NCI-H2171 treated with DMSO at 0.1 percent for 48 hours (cell line): ENCODE measurements at places on chromosomes 7 and 10.

DNA sequence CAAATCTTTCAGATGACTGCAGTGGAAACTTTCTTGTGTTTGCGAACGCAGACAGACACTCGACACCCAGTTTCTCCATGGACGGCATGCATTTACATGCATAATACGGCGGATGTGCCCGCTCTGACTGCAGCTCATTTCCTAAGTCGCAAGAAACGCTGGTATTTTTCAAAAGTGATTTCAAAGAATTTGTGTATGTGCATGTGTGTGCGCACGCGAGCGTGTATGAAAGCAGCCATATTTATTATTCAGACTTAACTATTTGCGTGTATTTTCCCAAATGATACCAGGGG lies 436.5 kb upstream of the MGMT start:
- DNase-seq, result no peak

DNA sequence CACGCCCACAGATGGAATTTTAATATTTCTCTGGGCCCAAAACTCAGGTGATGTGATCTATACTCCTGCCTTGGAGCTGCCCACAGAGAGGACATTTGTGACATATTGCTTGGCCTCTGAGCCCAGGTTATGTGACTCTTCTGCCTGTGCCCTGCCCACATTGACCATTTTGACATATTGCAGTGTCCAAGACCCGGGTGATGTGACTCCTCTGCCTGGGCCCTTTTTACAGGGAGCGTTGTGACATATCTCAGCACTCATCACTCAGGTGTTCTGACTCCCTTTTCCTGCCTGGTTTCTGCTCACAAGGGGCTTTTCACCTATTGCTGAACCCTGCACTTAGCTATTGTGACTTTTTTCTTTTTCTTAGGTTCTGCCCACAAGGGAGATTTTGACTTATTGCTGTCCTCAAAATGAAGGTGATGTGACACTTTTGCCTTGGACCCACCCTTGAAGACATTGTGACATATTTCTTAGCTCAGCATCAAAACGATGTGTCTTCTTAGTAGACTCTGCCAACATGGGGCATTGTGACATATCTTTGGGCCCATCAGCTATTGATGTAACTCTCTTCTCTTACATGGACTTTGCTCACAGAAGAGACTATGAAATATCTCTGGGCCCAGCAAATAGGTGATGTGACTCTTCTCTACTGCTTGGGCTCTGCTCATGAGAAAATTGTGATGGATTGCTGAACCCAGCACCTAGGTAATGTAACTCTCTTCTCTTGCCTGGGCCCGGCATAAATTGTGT lies 11.0 kb upstream of the ZNF107 start:
- DNase-seq, result no peak

- DNase-seq, result peak; percentile 75
Observed at GRCh38 chr7:149147072-149147751, at the start of gene ZNF398. ZNF398 (plus strand) TSS chr7:149147453; CDS start chr7:149147743, 290 bp downstream.

GRCh38 chr10:52020702-52021101 lies 293.4 kb upstream of the DKK1 start:
- no peak for DNase-seq

DNA sequence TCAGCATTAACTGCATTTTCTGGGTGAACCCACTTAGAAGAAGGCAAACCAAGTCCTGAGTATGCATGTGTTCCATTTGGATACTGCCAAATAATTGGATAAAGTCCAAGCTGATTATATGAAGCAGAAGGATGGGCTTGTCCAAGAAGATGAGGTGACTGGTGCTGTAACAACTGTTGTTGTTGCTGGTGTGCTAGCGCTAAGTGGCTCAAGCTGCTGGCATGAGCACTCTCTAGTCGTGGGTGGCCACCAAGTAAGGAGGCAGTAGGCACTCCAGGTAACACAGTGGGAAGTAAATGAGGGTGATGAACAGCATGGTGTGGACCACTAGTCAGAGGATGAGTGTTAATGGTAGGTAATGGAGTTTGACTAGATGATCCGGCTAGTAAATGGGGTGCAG lies 80.4 kb downstream of the NRBF2 start:
- DNase-seq, result peak; percentile 22

DNA sequence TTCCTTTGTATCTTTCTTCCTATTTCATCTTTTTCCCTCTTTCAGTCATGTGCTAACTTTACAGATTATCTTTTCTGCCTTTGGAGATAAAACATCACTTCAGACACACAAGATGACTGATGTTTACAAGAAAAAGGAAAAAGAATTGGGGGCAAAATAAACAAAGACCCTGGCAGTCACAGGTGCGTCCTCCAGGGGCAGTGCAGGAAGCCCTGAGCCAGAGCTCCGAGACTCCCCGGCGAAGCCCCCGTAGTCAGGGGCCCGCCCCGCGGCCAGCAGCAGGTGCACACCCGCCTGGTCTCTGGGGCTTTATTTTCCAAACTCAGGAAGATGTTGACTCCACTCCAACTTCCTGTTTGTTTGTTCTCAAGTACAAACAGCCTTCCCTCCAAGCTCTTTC lies 10.2 kb downstream of the STK32C start:
- peak; percentile 2 for DNase-seq

DNA sequence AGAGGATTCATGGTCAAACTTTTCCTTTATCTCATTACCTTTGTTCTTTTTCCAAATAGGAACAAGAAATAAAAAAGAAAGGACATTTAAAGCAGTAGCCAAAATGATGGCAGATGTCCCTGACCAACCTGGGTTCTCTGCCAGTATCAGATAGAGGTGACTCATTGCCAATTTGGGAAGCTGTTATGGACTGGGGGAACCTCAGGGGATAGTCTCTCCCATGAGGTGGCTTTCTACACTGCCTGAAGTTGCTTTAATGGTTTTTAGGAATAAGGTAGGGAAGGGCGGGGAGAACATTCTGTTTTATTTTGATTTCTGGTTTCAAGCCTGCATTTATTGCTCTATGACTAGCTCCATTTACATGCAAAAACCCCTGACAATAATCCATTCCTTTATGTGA lies 457.9 kb upstream of the TPK1 start:
- DNase-seq, result peak; percentile 74

DNA sequence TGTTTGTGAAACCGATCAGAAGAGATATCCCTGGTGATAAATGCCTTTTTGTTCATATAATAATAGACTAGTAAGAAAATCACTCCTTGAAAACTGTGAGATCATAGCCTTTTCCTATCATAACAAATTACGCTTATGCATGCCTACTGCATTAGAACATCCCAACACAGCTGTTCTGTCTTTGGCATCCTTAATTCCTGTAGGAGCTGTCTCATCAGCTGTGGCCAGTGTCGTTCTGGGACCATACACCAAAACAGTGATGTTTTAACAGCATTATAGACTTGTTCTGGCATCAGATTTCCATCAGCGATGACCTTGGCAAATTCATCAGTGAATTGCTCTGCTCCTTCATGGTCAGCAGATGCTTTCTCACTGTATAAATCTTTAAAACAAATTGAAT lies 423.6 kb upstream of the LRGUK start:
- DNase-seq, result no peak

- DNase-seq, result no peak
Observed at GRCh38 chr10:49457686-49458085, 61.8 kb upstream of the DRGX start.

DNA sequence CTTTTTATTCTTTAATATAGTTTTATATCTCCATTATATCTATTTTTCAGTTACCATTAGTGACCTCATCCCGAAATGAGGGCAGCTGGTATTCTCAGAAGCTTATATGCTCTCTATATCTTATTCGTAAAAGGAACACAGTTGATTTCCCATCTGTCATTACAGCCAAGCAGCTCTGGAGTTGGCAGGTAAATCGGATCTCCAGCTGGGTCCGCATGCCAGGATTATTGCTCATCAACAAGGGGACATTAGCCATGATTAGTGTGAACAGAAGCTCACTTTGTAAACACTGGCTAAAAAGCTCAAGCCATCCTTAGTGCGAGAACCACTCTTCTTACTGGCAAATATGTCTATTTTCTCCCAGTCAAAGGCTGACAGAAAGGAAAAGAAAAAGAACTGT lies 180.3 kb downstream of the NPSR1 start:
- peak; percentile 80 for DNase-seq

DNA sequence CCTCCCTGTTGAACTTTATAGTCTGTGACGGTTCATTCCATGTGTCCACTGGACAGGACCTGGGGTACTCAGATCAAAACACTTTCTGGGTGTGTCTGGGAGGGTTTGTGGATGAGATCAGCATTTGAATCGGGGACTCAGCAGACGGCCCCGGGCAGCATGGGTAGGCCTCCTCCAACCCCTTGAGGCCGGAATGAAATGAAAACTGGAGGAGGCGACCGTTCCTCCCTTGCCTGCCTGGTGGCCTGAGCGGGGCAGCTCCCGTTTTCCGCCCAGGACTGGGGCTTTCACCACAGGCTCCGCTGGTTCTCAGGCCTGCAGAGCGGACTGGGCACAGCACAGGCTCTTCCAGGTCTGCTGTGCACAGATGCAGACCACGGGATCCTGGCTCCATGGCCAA lies 247.7 kb downstream of the MAD1L1 start:
- no peak for DNase-seq

DNA sequence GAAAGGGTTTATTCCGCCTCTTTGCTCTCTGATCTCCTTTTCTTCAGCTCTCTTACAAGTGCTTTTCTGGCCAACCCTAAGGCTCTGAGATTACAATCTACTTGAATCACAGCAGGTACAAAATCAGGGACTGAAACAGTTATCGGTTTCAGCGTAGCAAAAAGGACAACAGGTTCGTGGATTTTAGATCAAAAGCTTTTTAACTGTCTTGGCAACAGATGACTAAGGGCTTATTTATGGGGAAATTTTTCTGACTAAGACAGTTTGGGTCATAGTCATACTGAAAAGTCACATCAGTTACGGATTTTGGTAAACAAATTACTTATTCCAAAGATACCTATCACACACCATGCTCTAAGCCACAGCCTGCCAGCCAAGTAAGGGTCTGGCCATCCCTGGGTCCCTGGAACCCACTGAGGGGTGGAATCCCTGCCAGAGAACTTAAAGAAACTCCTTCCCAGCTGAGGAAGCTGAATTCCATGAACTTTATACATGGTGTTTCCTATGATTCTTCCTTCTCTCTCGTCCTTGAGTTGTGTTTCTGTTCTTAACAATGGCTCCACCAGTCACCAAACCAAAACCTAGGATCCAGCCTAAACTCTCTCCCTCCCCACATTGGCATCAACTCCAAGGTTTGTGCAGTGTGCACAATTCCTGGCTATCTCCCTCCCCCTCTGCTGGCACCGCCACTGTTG lies 169.3 kb downstream of the FAM107B start:
- no peak for DNase-seq

DNA sequence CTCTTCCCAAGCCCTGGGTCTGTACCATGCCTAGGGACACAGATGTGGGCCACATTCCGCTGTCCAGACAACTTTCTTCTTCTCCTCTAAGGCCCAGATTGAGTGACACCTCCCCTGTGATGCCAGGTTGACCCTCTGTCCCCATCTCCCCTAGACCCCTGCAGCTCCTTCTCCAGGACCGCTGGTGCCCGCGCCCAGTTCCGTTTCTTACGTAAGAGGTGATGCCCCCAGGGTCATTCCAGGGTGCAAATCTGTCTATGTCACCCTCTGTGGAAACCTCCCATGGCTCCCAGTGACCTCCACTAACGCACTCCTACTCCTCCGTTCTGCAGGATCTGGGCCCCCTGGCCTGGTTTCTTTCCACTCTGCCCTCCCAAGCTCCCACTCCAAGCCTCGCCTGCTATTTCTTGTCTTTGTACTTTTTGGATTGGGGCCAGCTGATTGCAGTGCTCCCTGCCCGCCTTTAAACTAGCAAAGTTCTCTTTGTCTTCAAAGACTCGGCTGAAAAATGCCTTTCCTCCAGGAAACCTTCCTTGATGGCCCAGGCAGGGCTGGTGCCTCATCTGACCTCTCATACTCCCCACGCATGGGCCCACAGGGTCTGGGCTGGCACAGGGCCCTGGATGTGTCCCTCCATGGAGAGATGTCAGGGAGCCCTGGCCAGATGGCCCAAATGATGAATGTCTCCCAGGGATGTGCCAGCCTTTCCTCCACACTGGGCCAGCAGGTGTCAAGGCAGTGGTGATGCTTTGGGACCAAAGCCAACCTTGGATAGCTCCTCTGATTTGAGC lies 21.3 kb upstream of the ELN start:
- peak; percentile 53 for DNase-seq

DNA sequence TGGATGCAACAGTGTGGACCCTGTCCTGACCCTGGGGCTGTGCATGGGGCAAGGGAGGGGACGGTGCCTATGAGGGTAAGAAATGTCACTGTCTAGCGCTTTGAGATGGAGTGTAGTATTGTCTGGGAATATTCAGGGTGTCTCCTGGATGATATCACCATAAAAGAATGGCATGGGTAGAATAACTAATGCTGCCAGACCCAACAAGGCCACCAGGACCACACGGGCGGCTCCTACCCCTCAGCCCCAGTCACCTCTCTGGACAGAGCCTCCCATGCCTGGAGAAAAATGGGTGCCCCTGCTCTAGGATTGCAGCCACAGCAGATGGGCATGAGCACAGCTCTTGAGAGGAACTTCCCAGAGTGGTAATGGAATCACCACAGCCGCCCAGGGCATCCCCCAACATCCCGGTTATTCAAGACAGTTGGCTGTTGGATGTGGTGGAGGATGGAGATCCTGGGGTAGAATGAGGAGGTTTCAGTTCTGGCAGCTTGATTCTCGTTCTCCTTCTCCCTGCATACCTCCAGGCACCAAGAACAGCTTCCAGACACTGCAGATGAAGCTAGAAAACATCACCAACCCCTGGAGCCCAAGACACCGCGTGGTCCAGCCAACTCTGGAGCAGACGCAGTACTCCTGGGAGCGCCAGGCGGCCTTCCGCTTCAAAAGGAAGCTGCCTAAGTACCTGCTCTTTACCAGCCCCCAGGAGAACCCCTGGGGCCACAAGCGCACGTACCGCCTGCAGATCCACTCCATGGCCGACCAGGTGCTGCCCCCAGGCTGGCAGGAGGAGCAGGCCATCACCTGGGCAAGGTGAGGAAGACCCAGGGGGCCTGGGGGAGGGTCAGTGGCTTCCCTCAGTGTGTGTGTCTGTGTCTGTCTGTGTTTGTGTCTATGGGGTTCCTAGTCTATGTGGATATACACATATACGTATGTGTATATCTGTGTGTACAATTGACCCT lies 6.2 kb downstream of the AOC1 start:
- DNase-seq, result no peak

DNA sequence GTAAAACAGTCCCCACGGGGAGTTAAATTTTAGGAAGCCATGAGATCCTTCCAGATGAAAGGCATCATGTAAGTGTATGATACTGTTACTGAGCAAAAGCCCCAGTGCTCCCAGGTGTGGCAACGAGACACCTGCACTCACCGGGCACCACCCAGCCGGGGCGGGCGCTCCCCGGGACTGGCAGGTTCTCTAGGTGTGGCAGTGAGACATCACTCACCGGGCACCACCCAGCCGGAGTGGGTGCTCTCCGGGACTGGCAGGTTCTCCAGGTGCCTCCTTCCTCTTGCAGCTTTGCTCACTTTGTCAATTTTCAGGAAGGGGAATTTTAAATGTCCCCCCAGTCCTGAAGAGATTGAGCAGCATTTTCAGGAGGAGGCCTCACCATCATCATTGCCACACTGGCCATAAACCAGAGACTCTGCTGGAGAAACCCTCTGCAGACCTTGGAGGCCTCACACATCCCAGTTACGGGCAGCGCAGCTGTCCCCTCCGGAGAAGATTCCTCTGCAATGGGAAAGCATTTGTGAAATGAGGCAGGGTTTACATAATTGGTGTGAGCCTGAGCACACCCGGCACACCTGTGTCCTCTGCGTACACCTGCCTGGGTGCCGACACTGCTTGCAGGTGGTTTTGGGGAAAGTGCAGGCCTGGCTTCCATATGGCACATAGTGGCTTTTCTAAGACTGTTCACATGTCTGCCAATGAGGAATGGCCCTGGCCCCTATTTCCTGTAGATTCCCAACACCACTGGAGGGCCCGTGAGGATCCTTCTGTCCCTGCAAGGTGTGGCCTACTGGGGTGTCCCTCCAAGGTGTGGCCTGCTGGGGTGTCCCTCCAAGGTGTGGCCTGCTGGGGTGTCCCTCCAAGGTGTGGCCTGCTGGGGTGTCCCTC lies 191.4 kb downstream of the EBF3 start:
- no peak for DNase-seq
